SK-MEL-5 (cell line): ENCODE measurements at places on chromosomes 2 and 18. TPM values are rescaled to one million over a fixed set of nuclear protein-coding genes. Genes with fewer than 3 reads are reported as not detected.

- DNase-seq, result peak; percentile 17
Observed at GRCh38 chr2:240024766-240025165, 376 bp downstream of the NDUFA10 start.

DNA sequence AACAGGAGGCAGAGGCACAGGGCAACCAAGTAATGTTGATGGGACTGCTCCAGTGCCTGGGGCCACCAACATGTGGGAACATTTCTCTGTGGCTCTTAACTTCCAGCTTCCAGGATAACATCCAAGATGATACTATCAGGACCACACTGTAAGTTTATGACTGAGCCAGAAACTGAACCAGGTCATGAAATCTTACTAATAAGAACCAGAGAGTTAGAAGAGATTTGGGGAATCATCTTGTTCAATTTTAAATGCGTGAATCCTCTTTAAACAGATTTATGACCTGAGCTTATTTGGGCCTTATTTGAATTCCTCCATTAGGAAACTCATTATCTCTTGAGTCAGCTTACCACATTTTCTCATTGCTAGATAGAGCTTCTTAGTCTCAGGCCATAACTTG, 45.0 kb downstream of the MAP2 start:
- no peak for DNase-seq

- no peak for DNase-seq
Observed at GRCh38 chr18:59061914-59062642, 77.6 kb upstream of the SEC11C start.

DNA sequence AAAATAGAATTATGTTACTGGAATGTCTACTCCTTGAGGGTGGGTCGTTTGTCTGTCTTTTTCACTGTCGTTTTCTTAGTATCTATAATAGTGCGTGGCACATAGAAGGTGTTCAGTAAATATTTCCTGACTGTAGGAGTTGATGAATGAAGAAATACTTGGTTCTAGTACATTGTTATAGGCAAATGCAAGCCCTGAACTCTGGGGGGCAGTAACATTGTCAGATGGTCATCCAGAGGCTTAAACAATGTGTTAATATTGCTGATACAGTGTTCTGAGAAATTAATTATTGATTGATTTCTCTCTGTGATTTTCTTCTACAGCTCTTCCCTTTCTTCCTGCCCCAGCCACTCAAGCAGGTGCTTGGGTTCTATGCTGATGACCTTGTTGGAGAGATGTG, 24.4 kb upstream of the THOC1 start:
- peak; percentile 23 for DNase-seq

- no peak for DNase-seq
Observed at GRCh38 chr18:74582642-74583041, 15.0 kb upstream of the ZNF407 start.

DNA sequence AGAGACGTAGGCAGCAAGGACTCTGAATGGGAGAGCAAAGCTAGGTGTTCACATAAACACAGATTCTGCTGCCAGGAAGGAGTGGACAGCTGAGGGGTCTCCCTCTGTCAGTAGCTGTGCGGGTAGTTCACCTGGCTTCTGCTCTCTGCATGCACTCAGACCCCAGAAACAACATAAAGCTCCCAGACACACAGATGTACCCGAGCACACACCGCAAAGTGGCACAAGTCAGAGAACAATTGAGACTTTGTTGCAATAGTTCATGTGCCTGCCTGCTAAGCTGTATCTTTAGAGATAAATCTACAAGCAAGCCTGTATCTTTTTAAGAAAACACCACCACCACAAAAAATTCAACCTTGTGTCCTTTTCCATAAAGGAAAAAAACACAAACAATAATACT, 420.0 kb upstream of the ST6GAL2 start:
- DNase-seq, result peak; percentile 61

DNA sequence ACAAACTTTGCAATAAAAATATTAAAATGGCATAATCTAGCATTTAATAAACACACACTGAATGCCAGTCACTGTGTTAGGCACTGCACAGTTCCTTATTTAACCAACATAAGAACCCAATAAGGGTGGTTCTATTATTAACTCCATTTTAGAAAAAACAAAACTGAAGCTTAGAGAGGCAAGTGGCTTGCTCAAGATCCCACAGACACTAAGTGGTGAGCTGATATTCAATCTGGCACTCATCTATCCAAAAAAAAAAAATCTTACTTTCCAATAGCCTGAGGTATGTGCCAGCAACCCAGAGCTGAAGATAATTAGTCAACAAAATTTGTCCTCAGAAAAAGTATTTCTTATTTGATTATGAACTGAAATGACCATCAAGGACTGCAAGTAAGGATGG, 799 bp downstream of the CYTIP start:
- no peak for DNase-seq

- DNase-seq, result peak; percentile 13
Observed at GRCh38 chr2:126990605-126991532, 92.2 kb downstream of the TEX51 start.

DNA sequence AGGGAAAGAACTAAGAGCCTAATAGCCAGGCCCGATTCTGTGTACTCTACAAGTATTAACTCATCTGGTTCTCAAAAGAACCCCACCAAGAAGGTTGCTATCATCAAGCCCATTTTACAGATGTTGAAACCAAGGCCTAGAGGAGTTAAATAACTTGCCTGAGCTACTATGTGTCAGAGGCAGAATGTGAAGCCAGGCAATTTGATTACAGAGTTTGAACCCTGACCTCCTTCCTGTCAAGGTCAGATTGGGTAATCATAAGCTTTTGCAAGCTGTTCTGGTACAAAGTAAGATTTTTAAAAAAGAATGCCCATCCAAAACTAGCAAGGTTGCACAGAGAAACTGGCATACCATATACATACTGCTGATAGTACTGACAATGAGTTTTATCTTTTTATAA, 227.1 kb downstream of the HAUS1 start:
- no peak for DNase-seq

DNA sequence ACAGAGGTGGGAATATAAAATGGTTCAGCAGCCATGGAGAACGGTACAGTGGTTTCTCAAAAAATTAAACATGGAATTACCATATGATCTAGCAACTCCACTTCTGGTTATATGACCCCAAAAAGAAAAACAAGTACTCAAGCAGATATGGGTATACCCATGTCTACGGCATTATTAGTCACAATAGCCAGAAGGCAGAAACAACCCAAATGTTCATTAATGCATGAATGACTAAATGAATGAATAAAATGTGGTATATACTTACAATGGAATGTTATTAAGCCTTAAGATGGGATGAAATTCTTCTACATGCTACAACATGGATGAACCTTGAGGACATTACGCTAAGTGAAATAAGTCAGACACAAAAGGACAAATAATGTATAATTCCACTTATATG, 266.8 kb upstream of the FBXO11 start:
- DNase-seq, result no peak

GRCh38 chr2:160228141-160228917, 28.3 kb upstream of the ITGB6 start:
- no peak for DNase-seq

GRCh38 chr2:162114271-162114670, 37.8 kb downstream of the GCG start:
- peak; percentile 20 for DNase-seq

GRCh38 chr2:126795656-126796055, 103.0 kb upstream of the TEX51 start:
- no peak for DNase-seq

DNA sequence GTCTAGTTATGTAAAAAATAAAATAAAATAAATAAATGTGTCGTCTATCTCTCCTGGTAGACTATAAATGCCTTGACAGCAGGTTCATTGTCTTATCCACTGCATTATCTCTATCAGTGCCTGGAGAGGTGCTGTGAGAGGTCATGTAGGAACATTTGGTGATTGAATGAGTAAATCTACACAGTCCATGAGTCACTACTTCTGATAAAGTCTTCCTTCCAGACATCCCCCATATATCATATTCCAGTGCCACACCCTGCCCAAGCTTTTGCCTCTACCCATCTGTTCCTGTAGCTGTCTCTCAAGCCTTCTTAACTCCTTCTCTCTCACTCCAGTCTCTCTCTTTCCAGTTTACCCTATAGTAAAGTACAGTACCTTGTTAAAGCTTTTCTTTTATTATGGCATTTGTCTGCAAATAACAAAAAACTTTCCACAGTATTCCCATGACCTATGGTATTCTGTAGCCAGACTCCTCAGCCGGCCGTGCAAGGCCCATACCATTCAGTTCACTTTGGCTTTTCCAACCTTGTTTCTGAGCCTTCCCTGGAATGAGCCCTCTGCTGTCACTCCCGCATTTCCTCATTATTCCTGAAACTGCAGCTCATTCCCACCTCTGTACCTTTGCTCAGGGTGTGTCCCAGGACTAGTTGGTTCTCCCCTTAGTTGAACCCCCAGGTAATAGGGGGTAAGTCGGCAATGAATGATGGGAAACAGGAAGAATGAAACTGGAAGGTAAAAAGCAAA, 37.5 kb downstream of the ANXA4 start:
- no peak for DNase-seq

- DNase-seq, result no peak
Observed at GRCh38 chr2:83689402-83689801, 769.7 kb downstream of the SUCLG1 start.

- DNase-seq, result no peak
Observed at GRCh38 chr2:26284132-26284531, 39.4 kb downstream of the HADHB start.

DNA sequence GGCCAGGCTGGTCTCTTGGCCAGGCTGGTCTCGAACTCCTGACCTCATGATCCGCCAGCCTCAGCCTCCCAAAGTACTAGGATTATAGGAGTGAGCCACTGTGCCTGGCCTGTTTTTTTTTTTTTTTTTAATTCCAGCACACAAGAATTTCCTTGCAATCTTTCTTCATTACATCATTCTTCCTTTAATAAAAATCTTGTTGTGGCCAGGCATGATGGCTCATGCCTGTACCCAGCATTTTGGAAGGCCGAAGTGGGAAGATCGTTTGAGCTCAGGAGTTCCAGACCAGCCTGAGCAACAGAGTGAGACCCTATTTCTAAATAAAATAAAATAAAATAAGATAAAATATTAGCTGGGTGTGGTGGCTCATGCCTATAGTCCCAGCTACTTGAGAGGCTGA, 21.4 kb upstream of the PLEKHM3 start:
- no peak for DNase-seq

DNA sequence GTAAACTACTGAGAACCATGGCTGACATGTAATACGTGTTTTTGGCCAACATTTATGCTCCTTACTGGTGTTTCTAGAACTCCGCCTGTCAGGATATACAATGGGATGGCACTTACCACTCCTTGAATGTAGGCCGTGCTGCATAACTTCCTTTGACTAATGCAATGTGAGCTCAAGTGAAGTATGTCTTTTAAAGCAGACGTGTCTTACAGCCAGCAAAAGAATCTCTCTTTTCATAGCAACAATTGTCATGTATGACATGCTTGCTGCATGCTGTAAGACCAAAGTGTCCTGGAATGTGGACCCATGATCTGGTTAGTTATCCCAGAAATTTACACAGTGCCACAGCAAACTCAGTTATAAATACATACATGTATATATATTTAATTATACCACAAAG, 1202.7 kb upstream of the PIK3C3 start:
- no peak for DNase-seq

GRCh38 chr2:195092341-195092740, 564.7 kb upstream of the SLC39A10 start:
- DNase-seq, result peak; percentile 2

GRCh38 chr2:66441581-66442320, 6.8 kb downstream of the MEIS1 start:
- no peak for DNase-seq

- DNase-seq, result no peak
Observed at GRCh38 chr2:172223601-172224054, 120.9 kb upstream of the DLX2 start.

- peak; percentile 87 for DNase-seq
Observed at GRCh38 chr2:9897331-9897737, 54.1 kb downstream of the TAF1B start.

GRCh38 chr2:10303181-10303693, 533 bp downstream of the HPCAL1 start:
- DNase-seq, result peak; percentile 19

DNA sequence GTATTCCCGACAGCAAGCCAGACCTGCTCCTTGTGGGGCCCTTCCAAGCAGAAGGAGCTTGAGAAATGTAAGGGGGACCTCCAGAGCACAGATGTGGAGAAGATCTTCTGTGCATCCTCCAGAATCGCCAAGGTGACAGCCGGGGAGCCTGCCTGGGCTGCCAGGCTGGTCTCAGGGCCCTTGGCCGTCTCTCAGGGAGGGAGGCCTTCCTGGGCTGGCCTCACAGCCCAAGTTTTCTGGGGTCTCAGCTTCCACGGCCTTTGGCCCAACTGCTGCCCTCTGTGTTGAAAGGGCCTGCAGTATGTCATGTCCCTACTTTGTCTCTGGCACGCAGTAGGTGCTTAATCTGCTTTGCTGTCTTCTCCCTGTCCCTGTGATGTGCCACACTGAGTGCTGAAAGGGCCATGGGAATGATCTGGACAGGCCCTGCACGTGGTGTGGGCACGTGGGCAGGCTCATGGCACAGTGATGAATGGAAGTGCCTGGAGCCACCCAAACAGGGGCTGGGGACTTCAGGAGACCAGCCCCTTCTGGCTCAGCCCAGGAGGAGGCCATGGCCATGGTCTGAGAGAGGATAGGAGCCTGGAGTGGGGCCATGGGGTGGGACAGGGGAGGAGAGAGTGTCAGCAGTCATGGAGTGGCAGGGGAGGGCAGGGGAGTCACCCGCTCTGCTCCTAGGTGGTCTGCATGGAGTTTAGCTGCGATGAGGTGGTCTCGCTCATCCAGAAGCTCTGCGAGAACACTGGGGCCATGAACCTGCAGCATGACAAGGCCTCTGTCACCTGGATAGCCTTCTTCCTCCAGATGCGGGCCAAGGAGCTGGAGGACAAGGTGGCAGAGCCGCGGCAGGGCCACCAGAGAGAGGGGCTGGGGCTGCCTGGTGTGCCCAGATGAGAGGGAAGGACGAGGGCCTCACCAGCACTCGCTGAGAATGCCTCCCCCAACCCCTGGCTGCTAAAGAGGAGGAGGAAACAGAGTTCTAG, 35.4 kb downstream of the HJURP start:
- no peak for DNase-seq

DNA sequence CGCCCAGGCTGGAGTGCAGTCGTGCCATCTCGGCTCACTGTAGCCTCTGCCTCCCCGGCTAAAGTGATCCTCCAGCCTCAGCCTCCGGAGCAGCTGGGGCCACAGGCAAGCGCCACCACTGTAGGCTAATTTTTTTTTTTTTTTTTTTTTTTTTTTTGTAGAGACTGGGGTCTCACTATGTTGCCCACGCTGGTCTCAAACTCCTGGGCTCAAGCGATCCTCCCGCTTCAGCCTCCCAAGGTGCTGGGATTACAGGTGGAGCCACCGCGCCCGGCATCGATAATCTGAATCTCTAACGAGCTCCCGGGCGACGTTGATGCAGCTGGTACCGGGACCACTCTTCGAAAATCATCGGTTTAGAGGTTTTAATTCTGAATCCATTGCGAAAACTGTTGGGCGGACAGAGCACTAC, 520 bp upstream of the CYP20A1 start:
- DNase-seq, result no peak

Gene ELOA2
- total RNA-seq, result not detected in 2 replicates

Gene SERPINB5
- total RNA-seq, result not detected in 2 replicates

Gene GRHL1
- total RNA-seq, result 1.9 and 2.1 TPM in 2 replicates

Gene FMNL2
- total RNA-seq, result 50.8 and 57.5 TPM in 2 replicates

Gene SOX11
- not detected in 2 replicates for total RNA-seq

Gene GBX2
- 1.2 TPM in 2 replicates for total RNA-seq

Gene CLHC1
- 7.1 and 7.9 TPM in 2 replicates for total RNA-seq

Gene ANKRD62
- 0.29 and 0.37 TPM in 2 replicates for total RNA-seq

Gene IL37
- total RNA-seq, result not detected in 2 replicates
